ENCODE measurements at places on chromosomes 4 and X.

DNA sequence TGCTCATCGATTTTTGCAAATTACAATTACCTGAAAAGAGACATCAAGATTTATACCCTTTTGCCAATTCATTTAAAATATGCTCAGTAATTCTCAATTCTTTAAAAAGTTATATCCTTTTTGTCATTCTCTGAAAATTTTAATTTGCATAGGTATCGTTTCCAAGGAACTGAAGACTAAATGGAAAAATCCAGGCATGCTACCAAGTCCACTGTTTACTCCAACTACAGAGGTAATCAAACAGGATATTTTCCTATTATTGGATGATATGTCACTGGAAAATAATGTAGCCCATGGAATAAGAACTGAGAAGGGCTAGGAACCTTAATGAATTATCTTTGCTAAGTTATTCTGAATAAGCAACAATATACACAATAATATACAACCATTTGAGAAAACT lies 132.7 kb downstream of the THOC2 start:
- DNase-seq, result no peak

GRCh38 chrX:43882294-43882681 lies at the start of gene MAOB:
Gene MAOB (minus strand): TSS chrX:43882450. CDS start chrX:43882299, 151 bp downstream.
- no peak for DNase-seq

GRCh38 chr4:119692001-119692400 lies 63.4 kb upstream of the PDE5A start:
- DNase-seq, result no peak

DNA sequence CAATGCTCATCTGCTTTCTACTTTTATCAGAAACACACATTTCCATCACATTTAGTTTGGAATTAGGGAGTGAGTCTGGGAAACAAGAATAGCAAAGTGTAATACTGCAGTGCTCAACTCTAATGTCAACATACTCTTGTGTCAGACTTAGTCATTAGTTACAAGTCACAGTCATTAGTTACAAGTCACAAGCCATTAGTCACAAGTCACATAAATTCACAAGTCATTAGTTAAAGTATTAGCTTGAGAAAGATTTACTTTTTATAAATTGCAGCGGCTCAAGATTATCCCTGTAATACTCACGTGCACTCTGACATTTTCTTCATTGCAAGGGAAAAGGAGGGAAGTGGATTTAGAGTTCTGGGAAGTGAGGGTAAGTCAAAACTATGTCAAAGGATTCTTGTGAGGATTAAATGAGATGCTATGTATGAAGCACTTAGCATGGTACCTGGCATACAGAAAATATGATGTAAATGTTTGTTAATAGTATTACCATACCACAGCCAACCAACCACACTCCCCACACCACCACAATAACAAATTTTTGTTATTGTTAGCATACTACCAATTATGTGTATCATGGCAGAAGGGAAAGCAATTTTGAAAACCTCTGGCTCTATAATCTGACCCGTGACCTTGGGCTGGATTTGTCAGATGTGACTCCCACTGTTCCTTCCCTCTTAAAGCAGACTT lies 116.6 kb downstream of the ARHGAP24 start:
- DNase-seq, result no peak

GRCh38 chr4:153679486-153679885 lies 4.6 kb upstream of the TLR2 start:
- DNase-seq, result no peak

DNA sequence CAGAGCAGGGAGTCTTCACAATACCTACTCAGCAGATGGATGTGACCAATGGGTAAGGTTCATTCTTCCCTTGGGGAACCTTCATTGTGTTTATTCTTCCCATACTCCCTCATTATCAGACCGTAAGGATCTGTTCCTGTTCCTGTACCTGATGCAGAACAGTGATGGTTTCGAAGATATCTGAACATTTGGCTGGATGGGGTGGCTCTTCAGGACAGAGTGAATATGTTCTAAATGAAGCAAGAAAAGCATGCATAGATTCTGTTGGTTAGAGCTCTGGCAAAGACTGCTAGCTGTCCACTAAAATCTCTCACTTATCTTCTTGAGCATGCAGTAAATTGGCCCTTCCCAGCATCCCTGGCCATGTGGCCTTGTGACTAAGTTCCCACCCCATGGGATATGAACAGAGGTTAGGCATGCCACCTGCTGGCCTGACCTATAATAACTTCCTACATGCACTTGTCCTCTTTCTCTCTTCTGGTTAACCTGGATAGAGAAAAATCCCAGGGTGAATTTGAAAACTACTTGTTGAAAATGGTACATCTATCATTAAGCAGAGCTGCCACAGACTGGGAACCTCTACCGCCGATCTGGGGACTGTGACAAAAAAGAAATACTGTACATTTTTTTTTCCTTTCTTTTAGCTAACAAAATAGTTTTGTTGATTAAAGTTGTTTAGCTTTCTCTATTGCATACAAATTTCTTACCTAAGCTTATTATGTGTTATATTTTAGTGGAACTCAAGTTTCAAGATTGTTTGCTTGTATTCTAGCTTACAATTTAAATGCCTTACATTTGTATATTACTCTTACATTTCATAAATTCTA lies 60.0 kb upstream of the BANK1 start:
- peak; percentile 33 for DNase-seq

- DNase-seq, result no peak
Observed at GRCh38 chrX:132115792-132116191, 12.0 kb downstream of the FRMD7 start.

DNA sequence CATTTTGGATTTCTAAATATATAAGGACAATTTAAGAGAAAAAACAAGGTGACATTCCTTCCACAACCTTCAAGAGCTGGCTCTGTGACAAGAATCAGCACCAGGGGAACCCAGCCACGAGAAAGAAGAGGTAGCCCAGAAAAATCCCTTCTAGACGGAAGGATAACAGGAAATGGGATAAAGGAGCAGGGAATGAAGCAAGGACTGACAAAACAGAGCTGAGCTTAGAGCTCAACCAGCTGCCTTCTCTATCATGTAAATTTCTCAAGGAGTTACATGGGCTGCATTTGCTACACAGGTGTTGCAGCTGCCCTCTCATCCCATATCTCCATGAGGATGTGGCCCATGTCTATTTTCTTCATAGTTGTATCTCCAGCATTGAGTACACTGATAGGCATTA lies 154.2 kb upstream of the PRDX4 start:
- DNase-seq, result no peak

- no peak for DNase-seq
Observed at GRCh38 chr4:110197529-110198042, 829 bp downstream of the ELOVL6 start.

DNA sequence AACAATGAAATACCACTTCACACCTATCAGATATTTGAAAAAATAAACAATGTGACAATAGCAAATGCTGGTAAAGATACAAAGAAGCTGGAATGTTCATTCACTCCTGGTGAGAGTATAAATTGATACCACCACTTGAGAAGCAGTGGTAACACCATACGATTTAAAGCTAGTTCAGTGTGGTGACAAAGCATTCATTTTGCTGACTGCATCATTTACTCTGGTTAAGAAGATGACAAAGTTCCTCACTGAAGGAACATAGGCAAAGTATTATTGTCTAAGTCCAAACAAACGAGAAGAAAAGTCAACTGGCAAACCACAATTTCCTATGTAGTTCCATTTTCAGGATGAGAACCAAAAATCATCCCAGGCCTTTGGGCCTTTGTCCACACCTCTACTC lies 102.5 kb downstream of the GEMIN8 start:
- no peak for DNase-seq

GRCh38 chrX:82961129-82961528 lies 547.0 kb upstream of the POU3F4 start:
- DNase-seq, result no peak

DNA sequence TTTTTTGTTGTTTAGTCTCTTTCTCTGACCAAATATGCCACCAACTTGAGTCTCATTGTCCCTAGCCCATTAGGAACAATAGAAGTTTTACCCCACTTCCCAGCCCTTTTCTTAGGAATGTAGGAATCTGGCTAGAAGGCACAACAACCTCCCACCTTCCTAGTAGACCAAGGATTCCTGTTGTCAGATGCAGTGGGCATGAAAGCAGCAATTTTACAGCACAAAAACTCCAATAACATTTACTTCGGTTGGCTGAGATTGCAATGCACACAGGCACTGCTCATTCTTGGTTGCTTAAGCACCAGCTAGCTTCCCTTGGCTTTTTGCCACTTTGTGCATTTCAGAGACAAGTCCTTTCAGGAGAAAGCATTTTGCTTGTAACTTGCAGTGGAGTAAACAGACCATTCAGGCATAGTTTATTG lies 312.8 kb downstream of the TENM3 start:
- no peak for DNase-seq

GRCh38 chrX:88988796-88989195 lies 241.8 kb downstream of the CPXCR1 start:
- DNase-seq, result no peak

- DNase-seq, result no peak
Observed at GRCh38 chr4:48756689-48757220, 23.3 kb downstream of the FRYL start.

- no peak for DNase-seq
Observed at GRCh38 chr4:168654104-168654847, 157.4 kb downstream of the PALLD start.

GRCh38 chr4:73948990-73949706 lies 32.7 kb downstream of the PF4 start:
- DNase-seq, result no peak

DNA sequence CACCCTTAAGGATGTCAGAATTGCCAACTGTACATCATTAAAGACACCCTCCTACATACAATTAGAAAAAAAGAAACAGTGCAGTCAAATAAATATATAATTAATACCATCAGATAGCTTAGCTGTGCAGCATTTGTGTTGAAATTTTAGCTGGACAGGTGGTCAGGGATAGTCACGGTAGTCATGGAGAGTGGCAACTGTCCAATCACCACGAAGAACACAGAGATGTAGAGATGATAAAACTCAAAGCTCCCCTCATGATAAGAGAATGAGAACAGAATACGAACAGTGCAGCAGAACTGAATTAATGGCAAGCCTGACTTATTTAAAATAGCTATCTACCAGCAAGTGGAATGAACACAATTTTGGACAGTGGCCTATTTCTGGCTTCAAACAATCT lies 27.2 kb downstream of the SLC39A8 start:
- DNase-seq, result no peak

DNA sequence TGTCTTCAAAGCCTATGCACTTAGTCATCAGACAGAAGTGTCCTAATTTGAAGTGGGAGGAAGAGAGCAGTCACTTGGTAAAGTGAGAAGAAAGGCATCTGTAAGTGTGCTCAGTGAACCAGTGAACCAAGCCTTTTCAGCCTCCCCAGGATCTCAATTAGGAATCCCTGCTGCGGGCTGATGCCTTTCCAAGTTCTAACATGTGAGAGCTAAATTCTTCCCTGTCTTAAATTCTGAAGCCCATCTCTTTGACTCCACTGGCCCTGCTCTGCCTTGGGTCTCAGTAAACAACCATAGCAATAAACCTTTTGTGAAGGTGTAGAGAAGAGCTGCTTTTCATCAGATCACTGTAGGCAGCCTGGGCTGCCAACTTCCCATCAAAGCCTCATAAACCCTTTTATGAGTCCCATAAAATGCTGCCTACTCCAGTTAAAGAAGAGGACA lies 701.2 kb upstream of the LCORL start:
- DNase-seq, result no peak

DNA sequence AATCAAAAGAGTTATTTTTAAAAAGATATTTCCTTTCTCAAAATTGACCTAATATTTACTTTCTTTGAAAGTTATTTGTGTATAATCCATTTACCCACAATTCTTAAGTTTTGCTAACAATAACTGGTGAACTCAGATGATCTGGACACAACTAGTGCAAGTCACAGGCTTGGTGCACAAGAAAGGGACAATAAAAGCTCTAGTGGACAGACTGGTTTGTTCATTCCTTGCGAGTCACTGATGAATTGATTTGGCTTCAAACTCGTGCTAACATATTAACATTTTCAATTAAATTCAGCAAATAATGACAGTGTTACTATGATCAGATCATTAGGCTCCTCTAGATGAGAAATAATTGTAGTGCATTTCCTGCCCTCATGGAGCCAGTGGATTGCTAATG lies 169.2 kb downstream of the BMPR1B start:
- DNase-seq, result no peak

DNA sequence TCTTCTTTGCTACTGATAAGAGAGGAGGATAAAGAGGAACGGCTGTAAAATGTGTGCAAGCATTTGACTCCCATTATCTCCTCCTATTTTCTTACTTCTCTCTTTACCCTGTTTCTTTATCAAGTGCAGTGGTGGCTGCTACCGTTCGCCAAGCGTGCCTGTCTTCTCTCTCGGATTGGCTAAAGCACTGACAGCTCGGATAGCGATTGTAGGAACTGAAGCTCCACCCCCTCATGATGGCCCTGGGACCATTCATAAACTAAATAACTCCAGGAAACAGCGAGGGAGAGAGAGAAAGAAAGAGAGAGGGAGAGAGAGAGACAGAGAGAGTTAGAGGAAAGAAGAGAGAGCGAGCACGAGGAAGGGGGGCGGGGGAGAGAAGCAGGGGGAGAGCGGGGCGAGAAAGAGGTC lies 305 bp upstream of the MAB21L2 start:
- no peak for DNase-seq

- no peak for DNase-seq
Observed at GRCh38 chr4:106231931-106232330, 84.1 kb downstream of the TBCK start.

GRCh38 chr4:119823891-119824290 lies 195.3 kb upstream of the PDE5A start:
- DNase-seq, result no peak

DNA sequence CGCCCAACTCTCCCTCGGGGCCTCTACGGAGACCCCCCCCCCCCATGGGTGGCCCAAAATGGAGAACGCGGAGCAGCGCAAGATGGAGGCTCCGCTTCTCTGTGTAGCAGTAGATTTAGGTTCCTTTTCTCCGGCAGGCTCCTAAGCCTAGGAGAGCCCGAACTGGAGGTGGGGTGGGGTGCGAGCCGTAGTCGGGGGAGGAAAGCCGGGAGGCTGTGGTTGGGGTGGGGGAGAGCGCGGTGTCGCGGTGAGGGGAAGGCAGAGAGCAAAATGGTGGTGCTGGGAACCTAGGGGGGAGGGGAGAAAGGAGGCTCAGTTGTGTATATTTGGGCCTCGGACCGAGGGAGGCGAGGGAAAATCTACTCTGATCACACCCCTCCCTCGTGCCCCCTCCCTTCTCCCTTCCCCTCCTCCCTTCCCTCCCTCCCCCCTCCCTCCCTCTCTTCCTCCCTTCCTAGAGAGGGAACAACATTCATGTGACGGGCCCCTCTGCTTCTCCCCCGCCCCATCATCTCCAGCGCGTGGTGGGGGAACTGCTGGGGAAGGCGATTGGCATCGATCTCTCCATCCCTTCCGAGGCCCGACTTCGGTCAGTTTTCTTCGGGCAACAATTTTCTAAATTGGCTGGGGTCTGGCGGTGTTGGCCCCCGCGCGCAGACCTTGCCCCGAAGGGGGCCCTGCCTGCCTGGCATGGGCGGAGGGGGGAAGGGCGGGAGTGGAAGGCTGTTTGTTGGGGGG lies at the start of gene STAG2:
STAG2 (plus strand) TSS at position 439 of the 738 bp plus-strand sequence. CDS start 60,922 bp downstream, outside the sequence.
- no peak for DNase-seq

All from smooth muscle cell of the brain vasculature (primary cell).